Tibial nerve (tissue), 4 donors: ENCODE measurements at places on chromosomes 6 and 20. TPM values are rescaled to one million over a fixed set of nuclear protein-coding genes. Genes with fewer than 3 reads are reported as not detected.

BRD2 gene
- total RNA-seq = 133 TPM

HLA-DQA1 gene
- 0.30 TPM for total RNA-seq

PRPH2 gene
- total RNA-seq = not detected

PPP1R3G gene
- 2.1 TPM for total RNA-seq

IL20RA gene
- 0.60 TPM for total RNA-seq

UNC93A gene
- not detected for total RNA-seq

FAM83C gene
- total RNA-seq = not detected

- DNase-seq = no peak
Observed at GRCh38 chr6:28371706-28372451, 22.1 kb downstream of the ZKSCAN3 start.

DNA sequence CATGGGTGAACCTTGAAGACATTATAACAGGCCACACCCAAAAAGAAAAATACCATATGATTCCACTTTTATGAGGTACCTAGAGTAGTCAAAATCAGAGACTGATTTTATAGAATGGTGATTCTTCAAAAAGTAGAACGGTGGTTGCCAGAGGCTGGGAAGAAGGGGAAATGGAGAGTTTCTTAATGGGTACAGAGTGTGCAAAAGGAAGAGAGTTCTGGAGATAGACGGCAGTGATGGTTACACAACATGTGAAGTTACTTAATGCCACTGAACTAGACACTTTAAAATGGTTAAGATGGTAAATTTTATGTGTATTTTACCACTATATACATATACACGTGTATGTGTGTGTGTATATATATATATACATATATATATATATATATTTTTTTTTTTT, 80.8 kb downstream of the PRND start:
- DNase-seq = no peak

- DNase-seq = no peak
Observed at GRCh38 chr6:134177753-134178160, 125.3 kb upstream of the SLC2A12 start.

- DNase-seq = no peak
Observed at GRCh38 chr6:7201732-7202541, 94.2 kb downstream of the RREB1 start.

DNA sequence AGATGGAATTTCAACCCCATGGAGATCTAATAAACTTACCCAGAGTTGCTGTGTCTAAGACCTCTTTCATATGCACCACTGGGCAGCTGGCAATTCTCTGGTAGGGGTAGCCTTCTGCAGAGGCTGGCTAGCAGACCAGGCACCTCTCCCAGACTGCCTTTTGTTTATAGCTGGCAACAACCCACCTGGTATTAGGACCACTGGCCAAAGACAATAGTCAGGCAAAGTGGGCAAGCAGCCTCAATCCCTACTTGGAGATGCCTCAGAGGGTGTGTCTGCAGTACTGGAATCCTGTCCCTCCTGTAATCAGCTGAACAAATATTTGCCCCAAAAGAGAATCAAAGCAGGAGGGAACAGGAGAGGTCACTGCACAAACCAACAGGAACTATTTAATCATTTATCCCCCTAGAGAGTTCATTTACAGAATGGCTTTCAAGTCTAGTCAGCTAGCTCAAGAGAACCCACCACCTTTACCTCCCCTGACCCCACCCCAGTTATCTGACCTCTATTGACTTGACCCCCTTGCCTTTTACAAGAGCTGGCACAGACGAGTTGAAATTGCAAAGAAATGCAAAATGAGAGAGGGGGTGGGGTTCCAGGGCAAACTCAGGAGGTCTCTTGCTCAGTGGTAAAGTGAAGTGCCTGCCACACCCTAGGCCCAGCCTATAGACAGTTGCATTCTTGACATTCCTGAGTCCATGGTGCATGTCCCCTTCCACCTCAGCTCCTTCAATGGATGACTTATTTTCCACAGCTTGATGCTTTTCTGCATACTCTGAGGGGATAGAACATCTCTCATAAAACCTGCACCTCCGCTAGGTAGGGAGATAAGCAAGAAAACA, 2.8 kb downstream of the BCL2L1 start:
- no peak for DNase-seq

GRCh38 chr6:122996794-122997505, 915 bp downstream of the CLVS2 start:
- DNase-seq = no peak

DNA sequence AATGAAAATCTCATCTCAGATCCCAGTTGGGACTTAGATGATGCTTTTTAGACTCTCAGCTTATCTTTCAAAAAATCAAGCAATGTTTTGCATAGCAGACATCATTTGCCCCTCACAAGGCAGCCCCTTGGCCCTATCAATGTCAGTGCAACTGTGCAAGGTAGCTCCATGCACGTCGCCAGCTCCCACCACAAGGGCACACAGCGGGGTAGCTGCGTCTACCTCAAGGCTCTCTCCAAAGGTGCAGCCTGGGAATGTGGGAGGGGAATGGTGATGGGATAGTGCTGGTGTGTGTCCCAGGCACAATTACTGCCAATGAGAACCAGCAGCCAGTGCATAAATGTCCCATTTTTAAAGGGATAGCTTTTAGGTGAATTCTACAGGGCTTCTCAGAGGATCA, 137.5 kb upstream of the SYNDIG1 start:
- no peak for DNase-seq

DNA sequence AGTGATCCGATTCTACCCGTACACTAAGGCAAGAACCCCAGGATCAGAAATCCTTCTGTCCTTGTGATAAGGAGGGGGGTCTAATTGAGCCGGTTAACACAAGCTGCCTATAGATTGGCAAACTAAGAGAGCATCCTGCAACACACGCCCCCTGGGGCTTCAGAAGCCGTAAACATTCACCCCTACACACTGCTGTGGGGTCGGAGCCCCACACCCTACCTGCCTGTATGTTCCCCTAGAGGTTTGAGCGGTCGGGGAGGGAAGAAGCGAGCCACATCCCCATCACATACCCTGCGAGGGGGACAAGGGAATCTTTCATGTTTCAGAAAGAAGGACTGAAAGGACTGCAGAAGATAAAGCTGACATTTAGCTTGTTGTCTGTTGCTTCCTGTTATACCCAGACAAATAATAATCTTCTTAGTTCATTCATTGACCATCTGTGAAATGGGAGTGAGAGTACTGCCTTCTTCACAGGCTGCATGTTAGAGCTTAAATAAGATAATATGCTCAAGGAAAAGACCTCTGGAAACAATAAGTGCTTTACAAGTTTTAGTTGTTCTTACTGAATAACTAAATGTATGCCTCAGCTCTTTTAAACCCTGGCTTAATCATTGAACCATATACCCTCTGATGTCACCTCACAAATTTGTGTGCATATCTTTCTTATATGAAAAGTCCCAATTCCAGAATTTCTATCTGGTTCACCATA, 74.2 kb upstream of the RNF217 start:
- DNase-seq = no peak

DNA sequence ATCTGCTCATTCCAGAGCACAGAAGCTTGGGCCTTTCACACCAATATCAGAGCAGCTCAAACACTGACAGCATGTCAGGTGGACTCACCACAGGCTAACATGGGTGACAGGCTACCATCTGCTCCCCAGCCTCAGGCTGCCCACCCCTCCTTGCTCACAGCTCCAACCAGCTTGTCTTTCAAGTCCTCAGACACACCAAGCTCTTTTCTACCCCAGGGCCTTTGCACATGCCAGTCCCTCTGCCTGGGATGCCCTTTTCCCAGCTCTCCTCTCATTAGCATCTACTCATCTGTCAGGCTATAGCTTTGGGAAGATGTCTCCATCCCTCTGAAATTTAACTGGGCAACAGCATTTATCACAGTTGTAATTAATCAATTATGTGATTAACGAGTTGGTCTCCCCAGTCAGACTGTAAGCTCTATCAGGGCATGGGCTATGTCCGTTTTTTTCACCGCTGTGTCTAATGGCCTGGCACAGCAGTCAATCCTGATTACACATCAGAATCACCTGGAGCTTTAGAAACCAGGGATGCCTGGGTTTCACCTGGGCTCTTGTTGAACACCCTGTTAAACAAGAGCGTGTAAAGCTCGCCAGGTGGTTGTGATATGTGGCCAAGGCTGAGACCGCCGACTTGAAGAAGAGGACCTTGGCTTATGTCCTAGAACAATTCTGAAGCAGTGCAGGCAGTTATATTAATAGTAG, 88.9 kb upstream of the MRPS10 start:
- no peak for DNase-seq
